ENCODE measurements at places on chromosomes 7 and 10.

- DNase-seq = no peak
Observed at GRCh38 chr7:16615228-16615627, 30.3 kb downstream of the ANKMY2 start.

GRCh38 chr7:139230023-139230422, 1.0 kb upstream of the UBN2 start:
- no peak for DNase-seq

GRCh38 chr10:50260791-50261281, 9.5 kb upstream of the ASAH2 start:
- DNase-seq = no peak

GRCh38 chr10:17453373-17454091, 863 bp downstream of the ST8SIA6 start:
- DNase-seq = peak; percentile 7

GRCh38 chr7:97457054-97457453, 274.8 kb upstream of the TAC1 start:
- DNase-seq = no peak

GRCh38 chr10:58796824-58797223, 284.2 kb downstream of the BICC1 start:
- DNase-seq = no peak

- no peak for DNase-seq
Observed at GRCh38 chr10:132606031-132606491, 68.5 kb downstream of the INPP5A start.

DNA sequence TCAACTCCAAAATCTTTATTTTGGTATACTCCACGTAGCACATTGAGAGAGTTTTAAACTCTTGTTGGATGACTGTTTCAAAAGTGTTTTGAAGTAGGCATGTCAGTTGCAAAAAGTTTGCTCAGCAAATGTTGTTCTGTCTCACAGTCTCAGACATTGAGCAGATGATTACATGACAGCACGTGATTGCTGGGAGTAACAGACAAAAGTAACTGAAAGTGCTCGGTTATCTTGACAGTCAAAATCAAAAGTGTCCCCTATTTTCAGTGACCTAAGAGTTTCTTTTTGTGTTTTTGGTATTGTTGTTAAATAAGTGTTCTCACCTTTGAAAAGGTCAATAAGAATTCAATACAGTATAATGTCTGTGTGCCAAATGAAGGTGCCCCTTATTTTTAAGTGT, 84.3 kb downstream of the CFTR start:
- DNase-seq = no peak

DNA sequence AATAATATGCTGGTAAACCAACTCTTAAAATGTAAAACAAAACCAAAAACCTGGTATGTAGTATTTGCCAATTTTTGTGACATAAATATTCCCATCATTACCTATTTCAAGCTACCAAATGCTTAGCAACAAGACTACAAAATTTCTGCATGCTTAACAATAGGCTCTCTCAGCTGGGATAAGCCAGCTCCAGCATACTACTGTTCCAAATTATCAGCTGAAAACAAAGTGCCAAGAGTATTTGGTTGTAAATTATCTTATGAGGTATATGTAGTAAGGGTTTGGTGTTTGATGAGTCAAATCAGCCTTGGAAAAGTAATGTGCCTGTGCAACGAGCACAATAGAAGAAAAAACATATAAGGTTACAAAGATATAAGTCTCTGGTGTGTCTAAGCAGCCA, 263.2 kb downstream of the HGF start:
- DNase-seq = no peak

DNA sequence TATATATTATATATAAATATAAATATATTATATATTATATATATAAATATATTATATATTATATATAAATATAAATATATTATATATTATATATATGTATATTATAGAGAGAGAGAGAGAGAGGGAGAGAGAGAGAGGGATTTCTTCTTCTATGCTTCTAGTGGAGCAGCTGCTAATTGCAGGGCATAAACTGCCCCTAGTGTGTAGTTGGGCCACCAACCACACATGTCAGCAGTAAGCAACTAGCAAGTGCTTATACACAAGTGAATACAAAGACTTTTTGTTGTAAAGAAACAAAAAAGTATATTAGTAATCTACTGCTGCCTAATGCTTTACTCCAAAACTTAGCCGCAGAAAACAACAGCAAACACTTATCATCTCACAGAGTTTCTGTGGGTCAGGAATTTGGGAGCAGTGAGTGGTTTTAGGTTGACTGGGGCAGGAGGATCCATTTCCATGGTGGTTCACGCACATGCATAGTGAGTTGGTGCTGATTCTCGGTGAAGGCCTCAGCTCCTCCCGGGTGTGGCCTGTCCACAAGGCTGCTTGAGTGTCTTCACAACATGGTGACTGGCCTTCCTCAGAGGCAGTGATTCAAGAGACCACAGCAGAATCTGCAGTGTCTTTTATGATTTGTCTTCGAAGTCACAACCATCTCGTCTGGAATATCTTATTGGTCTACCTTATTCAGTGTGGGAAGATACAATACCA, 25.5 kb upstream of the BAG3 start:
- DNase-seq = no peak

DNA sequence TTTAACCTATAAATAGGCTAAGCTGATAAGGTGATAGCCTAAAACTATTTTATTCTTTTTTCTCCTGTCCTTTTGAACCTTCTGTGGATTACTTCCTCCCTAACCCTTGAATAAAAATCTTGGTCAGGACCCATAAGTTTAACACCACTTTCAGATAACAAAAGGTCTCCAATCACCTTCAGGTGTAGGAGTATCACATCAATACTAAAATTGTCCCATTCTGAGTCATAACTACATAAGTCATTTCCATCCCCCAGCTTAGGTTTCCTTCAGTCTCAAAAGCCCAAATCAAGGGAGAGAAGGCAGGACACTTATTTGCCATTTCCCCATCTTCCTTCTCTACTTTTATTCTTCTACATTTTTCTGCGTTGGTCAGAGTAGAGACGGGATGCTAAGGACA, 56.9 kb upstream of the WNT16 start:
- no peak for DNase-seq

DNA sequence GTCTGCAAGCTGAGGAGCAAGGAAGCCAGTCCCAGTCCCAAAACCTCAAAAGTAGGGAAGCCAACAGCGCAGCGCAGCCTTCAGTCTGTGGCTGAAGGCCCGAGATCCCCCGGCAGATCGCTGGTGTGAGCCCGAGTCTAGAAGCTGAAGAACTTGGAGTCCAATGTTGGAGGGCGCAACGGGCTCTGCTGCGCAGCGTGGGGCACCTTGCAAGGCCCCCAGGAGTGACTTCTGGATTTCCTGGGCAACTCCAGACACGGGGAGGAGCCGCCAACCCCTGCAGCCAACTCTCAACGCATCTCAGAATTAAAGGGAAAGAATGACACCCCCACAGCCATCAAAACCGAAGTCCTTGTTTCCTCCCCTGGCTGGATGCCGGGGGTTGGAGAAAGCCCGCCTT, 18.8 kb upstream of the PROSER2 start:
- DNase-seq = no peak

GRCh38 chr10:26567351-26567721, 129.2 kb downstream of the APBB1IP start:
- DNase-seq = no peak

DNA sequence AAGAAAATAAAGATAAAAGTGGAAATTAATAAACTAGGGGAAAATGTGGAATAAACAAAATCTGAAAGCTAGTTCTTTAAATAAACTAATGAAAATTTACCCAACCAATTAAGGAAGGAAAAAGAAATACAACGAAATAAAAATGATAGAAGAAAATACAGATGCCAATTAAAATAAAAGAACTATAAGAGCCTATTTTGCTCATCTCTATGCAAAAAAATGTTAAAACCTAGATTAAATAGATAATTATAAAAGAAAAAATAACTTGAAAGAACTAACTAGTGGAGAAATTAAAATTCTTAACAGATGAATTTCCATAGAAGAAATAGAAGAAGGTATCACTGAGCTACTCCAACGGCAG, 32.7 kb downstream of the PKD1L1 start:
- no peak for DNase-seq

- no peak for DNase-seq
Observed at GRCh38 chr10:111249925-111250324, 173.1 kb downstream of the ADRA2A start.

DNA sequence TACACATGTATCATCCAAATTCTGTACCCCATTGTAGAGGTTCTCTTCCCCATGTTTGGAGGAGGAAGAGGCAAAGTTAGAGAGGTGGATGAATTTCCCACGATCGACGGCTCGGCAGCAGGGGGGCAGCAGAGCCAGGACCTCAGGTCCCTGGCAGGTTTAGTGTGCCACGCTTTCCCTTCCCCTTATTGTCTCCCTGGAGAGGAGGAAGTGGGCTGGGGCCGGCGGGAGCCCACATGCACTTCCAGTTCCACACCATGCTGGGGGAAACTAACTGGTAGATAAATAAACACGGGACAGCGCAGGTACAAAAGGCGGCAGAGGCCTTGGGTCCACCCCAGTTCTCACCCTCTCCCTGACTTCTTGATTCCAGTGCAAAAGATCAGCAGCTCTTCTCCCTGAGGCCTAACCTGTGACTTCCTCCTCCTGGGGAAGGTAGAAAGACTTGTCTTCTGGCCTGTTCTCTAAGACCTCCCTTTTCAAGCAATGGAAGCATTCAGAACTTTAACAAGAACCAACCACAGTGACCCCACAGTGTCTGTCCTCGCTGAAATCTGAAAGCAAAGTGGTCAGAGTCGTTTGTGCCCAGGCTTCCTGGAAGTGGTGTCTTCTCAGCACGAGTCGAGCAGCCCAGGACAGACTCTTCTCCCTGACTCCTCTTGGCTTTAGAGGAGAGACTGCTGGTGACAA, 30.5 kb upstream of the SRGN start:
- DNase-seq = no peak

DNA sequence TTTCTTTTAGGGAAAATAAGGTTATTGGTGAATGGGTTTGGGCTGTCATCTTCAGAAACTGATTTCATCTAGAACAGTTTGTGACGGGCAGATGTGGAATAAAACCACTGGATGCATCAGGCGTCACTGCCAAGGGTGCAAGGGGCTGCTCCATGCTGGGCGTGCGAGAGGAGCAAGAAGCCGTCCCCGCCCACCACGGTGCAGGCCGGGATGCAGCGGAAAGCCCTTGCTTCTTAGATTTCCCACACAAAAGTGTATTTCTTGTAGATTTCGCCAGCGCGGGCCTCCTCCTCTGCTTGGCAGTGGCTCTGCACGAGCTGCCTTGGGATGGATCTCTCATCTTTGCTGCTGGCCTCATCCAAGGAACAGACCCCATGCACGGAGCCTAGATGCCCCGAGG, 189.3 kb downstream of the CUX1 start:
- no peak for DNase-seq

DNA sequence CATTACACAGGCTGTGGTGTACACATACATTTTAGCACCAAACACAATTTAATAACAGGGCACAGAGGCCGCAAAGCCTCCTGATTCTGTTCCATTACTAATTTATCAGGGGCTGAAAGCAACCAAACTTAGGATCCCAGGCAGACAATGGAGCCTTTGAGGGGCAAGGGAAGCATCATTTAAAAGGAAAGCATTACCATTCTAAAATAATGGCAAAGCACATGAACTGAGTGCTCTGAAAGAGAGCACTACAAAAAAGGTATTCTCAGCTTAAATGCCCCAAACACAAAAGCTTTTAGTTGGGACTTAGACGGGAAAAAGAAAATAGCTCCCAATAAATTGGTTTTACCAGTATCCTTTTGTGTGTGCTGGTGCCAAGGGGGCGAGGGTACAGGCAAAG, 282.0 kb upstream of the ETV1 start:
- DNase-seq = no peak

- no peak for DNase-seq
Observed at GRCh38 chr7:73431041-73431835, 2.3 kb upstream of the FZD9 start.

DNA sequence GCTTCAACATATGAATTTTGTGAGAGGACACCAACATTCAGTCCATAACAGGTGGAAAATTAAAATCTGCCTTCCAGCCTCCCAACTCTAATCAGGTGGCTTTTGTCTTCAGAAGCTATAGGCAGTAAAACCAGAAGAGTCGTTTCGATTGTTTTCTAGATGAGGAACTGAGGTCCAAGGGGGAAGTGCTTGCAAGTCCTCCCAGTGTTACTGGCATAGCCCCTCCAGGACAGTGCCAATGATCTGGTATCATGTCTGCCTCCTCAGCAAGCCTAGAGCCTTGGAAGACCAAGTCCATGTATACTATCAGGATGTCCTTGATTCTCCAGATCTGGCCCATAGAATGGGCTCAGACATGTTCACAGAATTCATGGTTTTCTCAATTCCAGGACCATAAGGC, 16.9 kb downstream of the CYP26A1 start:
- no peak for DNase-seq

GRCh38 chr7:43619213-43620012, 36.5 kb downstream of the STK17A start:
- no peak for DNase-seq

GRCh38 chr7:137080516-137081203, 212.2 kb downstream of the CHRM2 start:
- no peak for DNase-seq

- DNase-seq = no peak
Observed at GRCh38 chr10:130545122-130545521, 408.9 kb downstream of the GLRX3 start.

GRCh38 chr7:7327423-7327822, 145.1 kb downstream of the C1GALT1 start:
- no peak for DNase-seq

GRCh38 chr10:35346248-35346647, 9.9 kb downstream of the CCNY start:
- DNase-seq = no peak

- DNase-seq = no peak
Observed at GRCh38 chr7:100466653-100467605, 2.9 kb upstream of the SPACDR start.

- peak; percentile 64 for DNase-seq
Observed at GRCh38 chr10:98323221-98324164, 55.5 kb upstream of the LOXL4 start.

DNA sequence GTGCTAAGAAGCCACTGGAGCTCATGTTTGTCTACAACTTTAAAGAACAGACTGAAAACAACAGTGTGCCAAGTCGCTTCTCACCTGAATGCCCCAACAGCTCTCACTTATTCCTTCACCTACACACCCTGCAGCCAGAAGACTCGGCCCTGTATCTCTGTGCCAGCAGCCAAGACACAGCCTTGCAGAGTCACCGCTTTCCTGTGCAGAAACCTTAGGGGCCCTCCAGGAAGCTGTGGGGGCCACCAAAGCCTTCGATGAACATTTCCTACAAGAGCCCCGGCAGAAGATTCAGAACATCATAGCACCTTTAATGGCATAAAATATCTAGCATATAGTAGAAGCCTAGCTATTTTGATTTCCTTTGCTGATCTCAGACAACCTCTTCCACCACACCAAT, 88.0 kb upstream of the PRSS58 start:
- no peak for DNase-seq
